Stimulated activated CD4-positive, alpha-beta T cell treated with anti-CD3 and anti-CD28 coated beads, Interleukin-15, amount 100 ng/mL, for 1 hour (primary cell): ENCODE measurements at places on chromosomes 12 and 14.

- no peak for DNase-seq
These were observed 86.2 kb upstream of the GNG2 start for GRCh38 chr14:51774209-51774608.

DNA sequence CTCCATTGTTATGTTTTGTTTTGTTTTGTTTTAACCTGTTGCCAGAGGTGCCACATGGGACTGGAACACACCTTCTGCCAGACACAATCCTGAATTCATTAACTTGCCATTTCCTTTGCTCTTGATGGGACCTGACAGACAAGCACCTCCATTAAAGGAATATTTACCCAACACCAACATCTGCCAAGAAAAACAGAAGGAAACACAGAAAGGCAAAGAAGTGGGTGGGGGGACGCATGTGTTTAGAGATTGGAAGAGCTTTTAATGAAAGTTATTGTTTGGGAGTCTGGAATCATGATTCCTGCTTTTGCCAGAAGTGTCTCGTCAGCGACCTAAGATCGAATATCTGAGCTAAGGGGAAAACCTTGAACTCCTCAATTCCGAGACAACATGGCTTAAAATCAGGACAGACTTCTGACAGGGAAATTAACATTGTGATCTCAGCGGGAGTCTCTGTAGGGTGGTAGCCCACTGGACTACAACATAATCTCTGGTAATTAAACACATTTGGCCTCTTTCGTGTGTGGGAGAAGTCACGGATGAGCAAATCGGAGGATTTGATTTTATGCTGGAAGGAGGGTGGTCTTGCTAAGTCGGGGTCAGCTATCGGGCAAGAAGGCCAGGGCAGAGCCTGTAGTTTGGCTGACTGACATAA lies 210.4 kb upstream of the FAR2 start:
- DNase-seq = no peak

- DNase-seq = no peak
These were observed 82.5 kb downstream of the MAP3K9 start for GRCh38 chr14:70726651-70727375.

GRCh38 chr12:117481470-117481869 lies 120.0 kb upstream of the NOS1 start:
- no peak for DNase-seq

GRCh38 chr12:109715310-109716091 lies 1.9 kb downstream of the FAM222A start:
- no peak for DNase-seq

- no peak for DNase-seq
These were observed 44.6 kb upstream of the FZD10 start for GRCh38 chr12:130117701-130118100.

DNA sequence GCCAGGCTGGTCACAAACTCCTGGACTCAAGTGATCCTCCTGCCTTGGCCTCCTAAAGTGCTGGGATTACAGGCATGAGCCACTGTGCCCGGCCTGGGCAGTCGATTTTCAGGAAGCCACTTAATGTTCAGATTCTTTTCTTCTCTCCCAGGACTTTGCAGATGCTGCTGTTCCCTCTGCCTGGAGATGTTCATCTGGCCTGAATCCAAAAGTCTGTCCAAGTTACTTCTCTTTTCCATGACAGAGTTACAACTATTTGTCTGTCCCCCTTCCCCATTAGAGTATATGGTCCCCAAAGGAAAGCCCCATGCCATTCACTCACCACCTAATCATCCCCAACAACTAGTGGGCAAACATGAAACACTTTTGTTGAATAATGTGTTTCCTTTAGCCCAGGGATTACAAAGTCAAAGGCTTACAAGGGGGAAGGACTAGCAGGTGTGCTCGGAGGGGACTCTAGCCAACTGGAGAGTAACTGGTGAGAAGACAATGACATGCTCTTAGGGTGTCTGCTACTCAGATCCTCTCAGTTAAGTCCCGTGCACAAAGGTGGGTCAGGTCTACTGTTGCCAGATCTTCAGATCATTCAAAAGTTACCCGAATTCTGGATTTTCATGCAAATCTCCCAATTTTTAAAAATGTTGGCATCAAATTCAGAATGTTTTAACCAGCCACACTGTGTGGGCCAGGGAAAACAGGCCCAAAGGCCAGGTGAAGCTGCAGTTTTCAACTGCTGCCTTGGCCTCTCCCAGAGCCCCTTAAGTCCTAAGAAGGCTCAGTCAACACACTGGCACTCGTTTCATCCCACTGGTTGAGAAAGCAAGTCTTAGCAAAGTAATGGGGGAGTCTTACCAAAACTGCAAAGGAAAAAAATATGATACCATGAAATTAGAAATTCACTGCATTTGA lies 29.6 kb downstream of the NUDT4 start:
- no peak for DNase-seq

DNA sequence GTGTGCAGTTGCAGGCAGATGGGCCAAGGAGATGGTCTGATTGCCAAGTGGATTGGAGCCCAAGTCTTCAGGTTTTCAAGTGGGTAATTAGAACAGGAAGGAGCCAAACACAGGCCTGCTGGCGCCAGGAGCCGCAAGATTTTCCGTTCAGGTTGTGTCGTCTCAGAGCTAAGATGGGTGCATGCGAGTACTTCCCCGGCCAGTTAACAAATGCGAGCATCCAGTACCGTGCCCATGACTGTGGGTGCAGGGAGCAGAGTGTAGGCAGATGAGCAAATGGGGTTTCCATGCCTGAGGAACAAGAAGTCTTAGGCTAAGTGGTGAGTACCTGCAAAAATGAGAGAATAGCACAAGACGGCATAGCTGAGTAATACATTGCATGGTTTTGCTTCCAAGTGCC lies 90.5 kb downstream of the CHST11 start:
- DNase-seq = no peak

- DNase-seq = no peak
These were observed 24.9 kb upstream of the CCDC63 start for GRCh38 chr12:110821917-110822316.

- DNase-seq = no peak
These were observed 8.4 kb downstream of the ASIC1 start for GRCh38 chr12:50065726-50066310.

DNA sequence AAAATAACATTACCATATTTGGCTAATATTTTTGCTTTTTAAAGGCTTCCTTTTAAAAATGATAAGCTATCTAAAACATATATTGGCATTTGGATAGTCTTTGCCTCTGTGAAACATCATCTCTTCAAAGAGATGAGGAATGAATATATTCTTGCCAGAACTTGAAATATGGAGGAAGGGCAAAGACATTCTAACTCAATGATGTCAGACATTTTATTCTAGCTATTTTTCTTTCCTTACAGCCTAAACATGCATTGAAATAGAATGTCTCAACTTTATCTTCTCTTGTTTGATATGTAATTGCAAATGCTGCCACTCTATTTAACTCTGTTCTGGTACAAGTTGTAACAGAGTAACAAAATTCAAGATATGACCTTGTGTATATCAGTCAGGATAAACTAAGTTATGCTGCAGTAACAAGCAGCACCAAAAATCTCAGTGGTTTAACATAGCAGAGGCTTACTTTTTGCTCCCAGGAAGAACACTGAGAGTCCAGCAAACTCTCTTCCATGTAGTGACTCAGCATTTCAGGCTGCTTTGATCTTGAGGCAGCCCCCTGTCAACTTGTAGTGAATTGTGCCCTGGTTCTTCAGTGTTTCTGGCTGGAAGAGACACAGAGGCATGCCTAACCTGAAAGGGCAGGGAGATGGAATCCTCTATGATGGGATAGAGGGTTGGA lies 11.0 kb downstream of the IRAK3 start:
- DNase-seq = no peak

GRCh38 chr12:52321418-52321817 lies 220 bp upstream of the KRT83 start:
- no peak for DNase-seq

GRCh38 chr14:34722723-34723545 lies 8.5 kb upstream of the CFL2 start:
- no peak for DNase-seq

DNA sequence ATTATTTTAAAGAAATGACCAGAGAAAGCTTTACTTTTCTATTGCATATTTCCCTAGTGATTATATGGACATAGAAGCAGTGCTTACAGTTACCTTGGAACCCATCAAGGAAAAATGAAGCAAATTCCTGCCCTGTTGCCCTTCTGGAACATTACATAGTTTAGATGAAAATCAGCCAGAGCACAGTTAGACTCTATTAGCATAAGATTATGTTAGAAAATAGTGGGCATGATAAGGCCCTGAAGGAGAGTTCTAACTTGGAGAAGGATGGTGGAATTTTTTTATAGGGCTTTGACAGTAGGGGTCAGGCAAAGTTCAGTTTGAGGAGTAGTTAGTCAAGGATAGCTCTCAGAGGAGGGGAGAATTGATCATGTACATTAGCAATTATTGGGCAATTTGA lies 74.3 kb downstream of the FUT8 start:
- no peak for DNase-seq

GRCh38 chr14:104758981-104759969 lies 6.3 kb downstream of the SIVA1 start:
- no peak for DNase-seq

- DNase-seq = no peak
These were observed 91.3 kb upstream of the DNM1L start for GRCh38 chr12:32587581-32588495.

DNA sequence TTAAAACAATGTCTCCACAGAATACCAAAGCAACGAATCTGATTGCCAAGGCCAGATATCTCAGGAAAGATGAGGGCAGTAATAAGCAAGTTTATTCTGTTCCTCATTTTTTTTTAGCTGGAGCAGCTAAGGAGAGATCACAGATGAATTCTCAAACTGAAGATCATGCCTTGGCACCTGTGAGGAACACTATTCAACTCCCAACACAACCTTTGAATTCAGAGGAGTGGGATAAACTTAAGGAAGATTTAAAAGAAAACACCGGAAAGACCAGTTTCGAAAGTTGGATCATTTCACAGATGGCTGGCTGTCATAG lies 994 bp downstream of the PRORP start:
- no peak for DNase-seq

DNA sequence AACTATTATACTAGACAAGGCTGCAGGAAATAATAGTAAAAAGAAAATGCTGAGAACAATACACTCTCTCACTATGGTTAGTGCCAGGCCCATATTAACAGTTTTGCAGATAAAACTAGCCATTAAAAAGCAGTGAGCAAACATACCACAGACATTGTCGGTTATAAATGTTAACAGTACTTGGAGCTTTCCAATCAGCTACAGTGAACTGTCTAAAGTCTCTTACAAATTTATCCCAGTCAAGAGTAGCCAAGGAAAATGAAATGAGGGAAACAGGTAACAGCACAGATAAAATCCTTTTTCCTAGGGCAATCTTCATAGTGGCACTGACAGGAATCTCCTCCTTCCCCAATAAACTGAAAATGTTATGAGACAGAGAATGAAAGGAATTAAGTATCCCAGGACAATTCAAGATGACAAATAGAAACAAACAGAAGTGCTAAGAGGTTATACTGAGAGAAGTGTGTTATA lies 30.8 kb downstream of the PAWR start:
- DNase-seq = no peak

DNA sequence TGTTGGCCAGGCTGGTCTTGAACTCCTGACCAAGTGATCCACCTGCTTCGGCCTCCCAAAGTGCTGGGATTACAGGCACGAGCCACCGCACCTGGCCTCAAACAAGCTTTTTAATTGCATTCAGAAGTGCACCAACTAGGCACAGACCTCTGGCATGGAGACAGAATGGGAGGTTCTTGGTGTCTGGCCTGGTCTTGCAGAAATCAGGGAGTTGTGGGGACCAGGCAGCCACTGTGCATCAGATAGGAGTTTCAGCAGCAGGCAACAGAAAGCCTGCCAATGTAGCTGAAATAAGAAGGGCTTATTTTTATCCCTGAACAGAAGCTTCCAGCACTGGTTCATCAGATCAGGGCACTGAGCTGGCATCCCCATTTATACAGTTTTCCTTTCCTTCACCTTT lies 22.2 kb upstream of the TCL1B start:
- DNase-seq = no peak

DNA sequence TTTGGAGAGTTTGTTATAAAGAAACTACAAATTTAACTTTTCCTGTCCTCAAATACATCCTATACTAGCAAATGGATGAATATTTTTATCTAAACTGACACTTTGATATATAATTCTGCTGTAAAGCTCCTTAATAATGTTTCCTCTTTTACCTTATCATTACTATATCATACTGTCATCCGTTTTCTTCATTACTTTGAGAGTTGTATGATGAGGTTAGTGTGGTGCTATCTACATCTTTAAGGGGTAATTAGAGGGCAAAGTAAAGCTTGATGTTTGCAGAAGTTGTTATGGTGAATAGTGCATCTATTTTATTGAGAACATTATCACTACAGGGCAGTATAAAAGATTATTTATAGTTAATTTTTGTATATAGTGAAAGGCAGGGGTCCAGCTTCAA lies 36.1 kb downstream of the LIN7A start:
- no peak for DNase-seq

- no peak for DNase-seq
These were observed 60.0 kb downstream of the CFAP54 start for GRCh38 chr12:96549341-96549740.

DNA sequence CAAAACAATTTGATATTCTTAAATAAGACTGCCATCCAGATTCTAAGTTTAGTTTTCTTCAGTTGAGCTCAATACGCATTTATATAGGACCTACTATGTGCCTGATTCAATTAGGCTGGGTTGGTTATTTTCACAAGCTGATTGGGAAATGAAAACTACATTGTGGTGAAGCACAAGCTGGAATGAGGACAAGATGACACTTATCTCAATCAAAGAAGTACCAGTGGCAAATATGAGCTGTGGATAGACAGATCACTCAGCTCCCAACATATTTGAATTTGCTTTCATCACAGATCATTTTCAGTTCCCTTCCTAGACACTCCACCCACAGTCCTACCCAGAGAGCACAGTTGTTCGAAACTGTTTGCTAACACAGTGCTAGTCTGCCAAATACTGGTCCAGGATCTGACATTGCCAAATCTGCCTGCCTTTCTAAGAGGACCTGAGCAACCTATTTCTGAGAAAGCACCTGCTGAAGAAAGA lies 74.7 kb downstream of the LLPH start:
- no peak for DNase-seq

GRCh38 chr14:74275241-74275841 lies 27.4 kb downstream of the ABCD4 start:
- no peak for DNase-seq

- DNase-seq = no peak
These were observed 175.1 kb downstream of the NRXN3 start for GRCh38 chr14:78345131-78345744.

GRCh38 chr12:93614917-93615596 lies 42.6 kb downstream of the SOCS2 start:
- no peak for DNase-seq

- DNase-seq = no peak
These were observed 66.5 kb downstream of the PUS7L start for GRCh38 chr12:43692064-43692463.

GRCh38 chr12:34108405-34108803 lies 86.1 kb downstream of the ALG10 start:
- no peak for DNase-seq

DNA sequence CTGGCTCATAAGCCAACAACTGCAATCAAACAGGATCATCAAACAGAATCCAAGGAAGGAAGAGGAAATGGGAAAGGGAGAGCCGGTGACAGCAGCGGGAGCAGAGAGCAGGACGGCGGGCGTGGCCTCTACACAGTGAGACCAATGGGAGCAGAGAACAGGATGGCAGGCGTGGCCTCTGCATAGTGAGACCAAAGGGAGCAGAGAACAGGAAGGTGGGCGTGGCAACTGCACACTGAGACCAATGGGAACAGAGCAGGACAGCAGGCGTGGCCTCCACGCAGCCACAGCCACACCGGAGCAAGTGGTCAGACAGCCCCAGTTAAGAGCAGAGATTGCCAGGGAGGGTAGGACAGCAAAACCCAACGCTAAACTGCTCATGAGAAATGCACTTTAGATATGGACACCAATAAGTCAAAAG lies 16.4 kb downstream of the LRCOL1 start:
- DNase-seq = no peak
